ENCODE measurements at places on chromosomes 1 and 21.

GRCh38 chr1:190376044-190376443, 101.6 kb downstream of the BRINP3 start:
- no peak for DNase-seq

DNA sequence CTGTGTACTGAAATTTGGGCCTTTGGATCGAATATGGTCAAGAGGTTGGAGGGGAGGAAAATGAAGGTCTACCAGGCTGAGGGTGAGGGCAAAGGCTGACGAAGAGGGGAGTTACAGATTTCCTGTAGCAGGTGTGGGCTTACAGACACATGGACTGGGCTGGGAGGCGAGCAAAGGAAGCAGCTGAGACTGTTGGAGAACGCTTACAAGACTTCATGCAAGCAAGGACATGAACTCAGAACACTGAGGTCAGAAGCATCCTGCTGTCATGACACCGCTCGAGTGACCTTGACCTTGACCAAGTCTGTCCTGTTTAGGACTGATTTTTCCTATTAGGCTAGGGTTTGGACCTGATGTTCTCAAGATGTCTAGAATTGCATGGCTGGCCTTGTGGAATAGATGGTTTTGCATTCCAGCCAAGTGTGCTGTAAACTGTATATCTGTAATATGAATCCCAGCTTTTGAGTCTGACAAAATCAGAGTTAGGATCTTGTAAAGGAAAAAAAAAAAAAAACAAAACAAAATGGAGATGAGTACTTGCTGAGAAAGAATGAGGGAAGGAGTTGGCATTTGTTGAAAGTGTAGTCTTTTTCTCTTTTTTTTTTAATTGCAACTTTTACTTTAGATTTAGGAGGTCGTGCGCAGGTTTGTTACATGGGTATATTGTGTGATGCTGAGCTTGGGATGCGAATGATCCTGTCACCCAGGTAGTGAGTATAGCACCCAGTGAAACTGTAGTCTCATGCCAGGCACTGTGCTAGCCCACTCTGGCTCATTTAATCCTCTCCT, 5.8 kb downstream of the ELF3 start:
- no peak for DNase-seq

DNA sequence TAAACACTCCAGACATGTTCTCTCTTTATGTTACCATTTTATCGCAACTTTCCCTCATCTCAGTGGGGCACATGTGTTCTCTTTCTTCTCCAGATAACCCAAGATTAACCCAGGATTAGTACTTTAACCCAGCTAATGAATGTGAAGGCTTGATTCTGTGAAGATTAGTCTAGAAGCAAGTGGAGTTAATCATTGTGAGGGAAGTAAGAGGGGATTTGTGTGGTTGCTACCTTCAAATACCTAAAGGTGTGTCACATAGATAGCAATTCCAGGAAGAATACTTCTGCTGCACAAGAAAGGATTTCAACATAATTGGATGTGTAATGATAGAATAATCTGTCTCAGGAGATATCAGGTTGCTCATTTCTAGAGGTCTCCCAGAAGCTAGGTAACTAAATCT, 327.1 kb downstream of the PBX1 start:
- no peak for DNase-seq

DNA sequence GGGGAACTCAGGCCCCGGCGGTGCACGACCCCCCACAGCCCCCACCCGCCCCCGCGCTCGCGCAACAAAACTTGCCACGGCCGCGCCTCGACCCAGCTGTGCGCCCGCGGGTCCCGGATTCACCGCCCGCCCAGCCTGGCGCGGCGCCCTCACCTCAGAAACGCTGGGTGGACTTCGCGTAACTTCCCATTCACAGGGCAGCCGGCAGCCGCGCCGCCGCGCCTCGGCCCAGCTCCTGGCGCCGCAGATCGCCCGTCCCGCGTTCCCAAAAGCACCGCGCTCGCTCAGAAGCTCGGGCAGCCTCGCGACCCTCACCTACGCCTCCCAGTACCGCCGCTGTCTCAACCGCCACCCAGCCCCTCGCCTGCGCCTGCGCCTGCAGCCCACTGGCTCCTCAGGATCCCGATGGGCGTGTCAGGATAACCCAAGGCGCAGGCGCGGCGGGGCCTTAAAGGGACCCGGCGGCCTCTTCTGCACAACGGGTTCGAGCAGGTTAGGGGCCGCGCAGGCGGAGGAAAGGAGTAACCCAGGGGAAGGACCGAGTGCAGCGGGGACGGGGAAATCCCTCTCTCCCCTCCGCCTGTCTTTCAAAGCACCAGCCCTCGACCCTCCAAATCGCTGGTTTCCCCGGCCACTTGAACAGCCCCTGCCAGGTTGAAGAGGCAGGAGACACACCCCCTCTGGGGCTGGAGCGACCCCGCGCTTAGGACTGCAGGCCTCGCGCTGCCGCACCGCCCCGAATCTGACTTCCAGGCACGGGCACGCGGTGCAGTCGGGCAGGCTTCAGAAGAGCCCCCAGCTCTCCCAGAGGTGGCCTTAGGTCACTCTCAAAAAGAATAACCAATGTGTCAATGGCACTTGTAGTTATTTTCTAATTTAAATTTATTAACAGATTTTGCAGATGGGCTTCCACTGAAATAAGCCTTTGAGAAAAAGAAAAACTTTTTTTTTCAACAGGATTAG, at the start of gene NBPF1:
TSS of gene NBPF1 (minus strand) at position 380 of the 963 bp plus-strand sequence.
- DNase-seq = peak; percentile 100
